Stomach (tissue), 19 donors: ENCODE measurements at places on chromosomes 16 and 17.

GRCh38 chr17:29138184-29138955, 41.8 kb downstream of the MYO18A start:
- no peak overlapping the region for H3K4me3 ChIP-seq
- peak overlapping the region; percentile 84 for H3K27ac ChIP-seq
- no peaks in the 10 kb centered on the region for H3K27me3 ChIP-seq
- DNase-seq = no peak

DNA sequence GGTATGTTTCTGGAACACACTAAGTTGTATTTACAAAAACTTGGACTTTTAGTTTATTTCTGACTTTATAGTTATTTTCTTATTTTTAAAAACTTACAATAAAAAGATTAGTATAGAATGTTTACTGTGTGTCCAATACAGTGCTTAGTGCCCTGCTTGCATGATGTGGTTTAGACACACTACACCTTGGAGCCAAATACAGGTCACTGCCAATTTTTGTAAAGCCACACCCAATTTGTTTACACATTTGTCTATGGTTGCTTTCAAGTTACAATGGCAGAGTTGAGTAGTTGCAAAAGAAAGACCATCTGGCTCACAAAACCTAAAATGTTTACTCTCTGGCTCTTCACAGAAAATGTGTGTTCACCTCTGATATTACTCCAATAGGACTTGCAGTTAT, 807.1 kb downstream of the KCNJ2 start:
- no peak for DNase-seq
- no peaks in the 10 kb centered on the region for H3K27me3 ChIP-seq
- H3K4me1 ChIP-seq = no peaks in the 10 kb centered on the region
- H3K4me3 ChIP-seq = no peak overlapping the region
- H3K36me3 ChIP-seq = no peaks in the 10 kb centered on the region
- no peak overlapping the region for H3K27ac ChIP-seq

- no peak overlapping the region for H3K4me3 ChIP-seq
- no peak overlapping the region for H3K27ac ChIP-seq
- peak; percentile 28 for DNase-seq
- H3K27me3 ChIP-seq = no peaks in the 10 kb centered on the region
Measured at GRCh38 chr16:14496786-14497185, 133.3 kb downstream of the PARN start.

GRCh38 chr16:1991135-1991551, 1.4 kb downstream of the SYNGR3 start:
- peak overlapping the region; percentile 73 for H3K27ac ChIP-seq
- H3K4me1 ChIP-seq = peaks cover 27% of the 10 kb centered on the region
- peaks cover 35% of the 10 kb centered on the region for H3K27me3 ChIP-seq
- peaks cover 17% of the 10 kb centered on the region for H3K36me3 ChIP-seq
- peak overlapping the region; percentile 43 for H3K4me3 ChIP-seq
- DNase-seq = peak; percentile 51
